Vagina (tissue), 2 donors: ENCODE measurements at places on chromosomes 7 and 10. TPM values are rescaled to one million over a fixed set of nuclear protein-coding genes. Genes with fewer than 3 reads are reported as not detected.

- DNase-seq, result no peak
Measured at GRCh38 chr10:110572862-110573261, 5.4 kb downstream of the SMC3 start.

GRCh38 chr7:125636320-125636962 lies 706.8 kb upstream of the POT1 start:
- no peak for DNase-seq

- DNase-seq, result no peak
Measured at GRCh38 chr7:32053204-32053603, 17.0 kb downstream of the PDE1C start.

The JCAD gene
- 40.3 TPM for total RNA-seq

The GBF1 gene
- total RNA-seq, result 48.9 TPM

The EGR2 gene
- 3.2 TPM for total RNA-seq

DNA sequence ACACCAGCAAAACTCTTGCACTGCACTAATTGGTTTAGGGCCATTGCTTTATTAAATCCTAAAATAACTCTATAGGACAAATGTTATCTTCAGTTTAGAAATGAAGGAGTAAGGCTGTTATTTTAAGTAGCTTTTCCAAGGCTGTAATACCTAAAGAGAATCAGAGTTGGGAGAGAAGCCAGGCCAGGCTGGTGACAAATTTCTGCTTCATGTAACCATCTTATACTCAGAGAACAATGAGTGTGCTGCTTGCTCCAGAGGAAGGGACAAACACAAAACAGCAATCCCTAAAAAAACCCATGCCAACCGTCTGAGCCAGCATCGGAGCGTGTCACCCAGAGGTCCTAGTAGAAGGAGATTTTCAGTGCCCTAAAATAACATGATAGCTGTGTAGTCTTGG lies 49.7 kb upstream of the TARP start:
- DNase-seq, result no peak

- no peak for DNase-seq
Measured at GRCh38 chr7:28533731-28534531, 121.6 kb downstream of the CREB5 start.

- no peak for DNase-seq
Measured at GRCh38 chr7:80439894-80440821, 71.7 kb downstream of the GNAT3 start.

GRCh38 chr10:101062232-101063049 lies 652 bp downstream of the KAZALD1 start:
- no peak for DNase-seq

DNA sequence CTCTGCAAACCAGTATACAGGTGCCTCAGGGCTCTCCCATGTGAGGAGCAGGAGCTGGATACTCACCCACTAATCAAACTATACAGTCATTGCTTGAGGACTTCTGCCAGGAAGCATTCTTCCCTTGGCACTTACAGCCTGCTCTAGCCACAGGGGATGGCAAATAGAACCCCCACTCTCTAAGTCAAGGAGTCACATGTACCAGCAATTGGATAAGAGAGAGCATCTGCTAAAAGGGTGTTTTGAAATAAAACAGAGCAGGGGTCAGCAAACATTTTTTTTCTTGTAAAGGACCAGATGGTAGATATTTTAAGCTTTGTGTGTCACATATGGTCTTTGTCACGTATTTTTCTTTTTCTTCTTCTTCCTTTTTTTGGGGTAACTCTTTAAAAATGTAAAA lies 865.2 kb upstream of the GHITM start:
- DNase-seq, result no peak

The MMP21 gene
- not detected for total RNA-seq

The SLC18A3 gene
- total RNA-seq, result 0.49 TPM

The PCLO gene
- 10.8 TPM for total RNA-seq

DNA sequence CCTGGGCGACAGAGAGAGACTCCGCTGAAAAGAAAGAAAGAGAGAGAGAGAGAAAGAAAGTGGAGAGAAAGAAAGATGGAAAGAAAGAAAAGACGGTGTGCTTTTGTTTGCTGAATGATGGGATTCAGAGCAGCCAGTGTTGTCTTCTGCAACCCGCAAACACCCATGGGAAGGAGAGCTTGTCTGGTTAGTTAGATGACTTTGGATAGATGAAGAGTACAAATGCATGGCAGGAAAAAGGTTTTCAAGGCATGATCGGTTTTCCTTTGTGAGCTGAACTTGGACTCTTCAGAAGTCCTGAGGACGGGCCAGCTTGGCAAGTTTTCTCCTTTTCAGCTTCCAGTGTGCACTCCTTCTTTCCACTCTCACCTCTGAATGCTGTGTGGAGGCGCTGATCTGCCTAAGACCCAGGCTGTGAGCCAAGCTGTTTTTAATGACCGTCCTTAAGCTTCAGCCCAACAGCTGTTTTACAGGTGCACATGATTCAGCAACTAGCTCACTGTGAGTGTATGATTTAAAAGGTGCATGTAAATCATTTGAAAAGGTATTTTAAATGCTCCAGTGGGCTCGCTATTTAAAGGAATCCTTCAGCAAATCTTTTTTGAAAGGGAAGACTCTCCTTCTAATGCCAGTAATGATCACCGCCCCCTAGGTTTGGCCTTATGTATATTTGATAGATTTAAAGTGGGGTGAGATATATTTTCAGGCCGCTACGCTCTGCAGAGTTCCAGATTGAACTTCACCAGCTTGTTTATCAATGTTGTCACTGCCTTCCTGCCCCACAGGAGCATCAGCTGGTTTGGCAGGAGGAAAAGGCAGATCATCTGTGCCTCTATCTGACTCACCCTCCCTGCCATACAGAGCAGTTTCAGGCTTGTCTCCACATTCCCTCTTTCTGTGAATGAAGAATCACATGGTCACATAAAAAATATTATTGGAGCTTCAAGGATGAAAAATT lies 115.0 kb downstream of the PLXDC2 start:
- DNase-seq, result no peak

- no peak for DNase-seq
Measured at GRCh38 chr10:70551971-70552422, 50.5 kb downstream of the PRF1 start.

The CAV1 gene
- total RNA-seq, result 162 TPM

DNA sequence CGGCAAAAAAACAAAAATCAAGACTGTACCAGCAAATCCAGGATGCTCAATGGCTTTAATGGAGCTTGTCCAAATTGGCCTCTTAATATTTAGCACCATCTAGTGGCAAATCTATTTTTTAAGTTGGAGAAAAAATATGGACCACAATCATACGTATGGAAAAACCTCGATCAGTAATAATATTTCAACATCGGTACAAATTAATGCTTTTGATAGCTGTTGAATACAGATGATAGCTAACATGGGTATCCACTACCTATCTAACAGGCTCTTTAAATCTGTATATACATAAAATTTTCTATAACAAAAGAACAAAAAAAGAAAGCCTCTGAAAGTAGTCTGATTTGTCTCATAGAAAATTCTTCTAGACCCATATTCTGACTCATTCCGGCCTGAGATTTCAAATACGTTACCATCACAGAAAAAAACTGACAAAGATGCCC lies 29.2 kb downstream of the COA1 start:
- no peak for DNase-seq

GRCh38 chr10:131934769-131935168 lies 34.0 kb downstream of the PPP2R2D start:
- no peak for DNase-seq

DNA sequence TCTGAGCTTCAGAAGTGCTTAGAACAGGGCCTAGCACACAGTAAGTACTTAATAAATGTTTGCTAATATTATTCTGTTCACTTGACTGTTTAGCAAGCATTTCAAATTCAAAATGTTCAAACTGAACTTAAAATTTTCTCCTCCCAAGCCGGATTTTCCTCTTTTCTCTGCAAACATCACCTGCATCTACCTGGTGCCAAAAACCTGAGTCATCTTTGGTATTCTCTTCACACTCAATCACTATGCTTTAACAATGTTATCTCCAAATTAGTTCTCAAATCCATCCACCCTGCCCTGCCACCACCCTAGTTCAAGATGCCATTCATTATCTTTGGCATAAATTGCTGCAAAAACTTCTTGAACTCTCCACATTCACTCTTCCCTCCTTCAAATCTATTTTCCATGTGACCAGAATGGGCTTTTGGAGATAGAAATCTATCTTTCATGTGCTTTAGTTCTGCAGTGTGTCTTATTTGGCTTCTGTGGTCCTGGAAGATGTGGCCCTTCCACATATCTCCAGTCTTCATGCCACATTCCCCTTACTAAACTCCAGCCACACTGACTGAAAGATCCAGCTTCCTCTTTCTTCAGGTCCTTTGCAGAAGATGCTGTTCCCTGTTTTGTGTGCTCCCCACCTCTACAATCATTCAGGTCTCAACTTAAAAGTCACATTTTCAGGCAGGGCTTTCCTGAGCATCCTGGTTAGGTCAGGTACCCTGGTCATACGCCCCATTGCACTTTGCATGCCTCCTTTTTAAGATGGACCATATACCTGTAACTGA lies 2.0 kb downstream of the GGCT start:
- no peak for DNase-seq

The UNCX gene
- not detected for total RNA-seq

The ASZ1 gene
- not detected for total RNA-seq

DNA sequence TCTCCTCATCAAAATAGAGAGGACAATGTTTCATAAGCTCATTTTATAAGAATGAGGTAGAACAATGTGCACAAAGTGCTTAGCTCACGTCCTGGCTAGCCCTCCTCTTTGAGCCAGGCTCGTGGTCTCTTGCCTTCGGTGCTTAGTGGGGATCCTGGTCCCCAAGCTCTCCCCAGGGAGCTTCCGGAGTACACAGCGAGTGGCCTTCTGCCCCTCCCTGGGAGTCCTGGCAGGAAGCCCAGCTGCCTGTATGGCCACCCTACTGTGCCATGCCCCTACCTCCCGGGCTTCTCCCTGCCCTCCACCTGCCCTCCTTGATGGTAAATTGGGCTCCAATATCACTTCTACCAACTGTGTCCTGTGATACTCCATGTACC lies 868 bp downstream of the MYO1G start:
- no peak for DNase-seq

DNA sequence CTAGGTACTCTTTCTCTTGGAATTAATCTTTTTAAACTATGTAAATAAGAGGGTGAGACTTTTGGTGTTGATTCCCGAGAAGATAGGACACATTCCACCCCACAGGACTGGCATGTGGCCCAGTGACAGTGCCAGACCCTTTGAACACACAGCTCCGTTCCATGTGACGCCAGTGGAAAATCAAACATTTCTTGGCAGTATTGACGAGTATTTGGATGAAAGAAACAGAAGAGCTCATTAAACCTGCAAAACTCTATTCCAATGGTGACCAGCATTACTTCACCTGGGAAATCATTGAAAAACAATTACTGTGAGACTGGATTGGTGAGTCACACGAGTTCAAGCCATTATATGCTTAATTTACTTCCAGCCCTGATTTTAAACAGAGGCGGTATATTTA lies 25.8 kb downstream of the AKR1E2 start:
- no peak for DNase-seq

DNA sequence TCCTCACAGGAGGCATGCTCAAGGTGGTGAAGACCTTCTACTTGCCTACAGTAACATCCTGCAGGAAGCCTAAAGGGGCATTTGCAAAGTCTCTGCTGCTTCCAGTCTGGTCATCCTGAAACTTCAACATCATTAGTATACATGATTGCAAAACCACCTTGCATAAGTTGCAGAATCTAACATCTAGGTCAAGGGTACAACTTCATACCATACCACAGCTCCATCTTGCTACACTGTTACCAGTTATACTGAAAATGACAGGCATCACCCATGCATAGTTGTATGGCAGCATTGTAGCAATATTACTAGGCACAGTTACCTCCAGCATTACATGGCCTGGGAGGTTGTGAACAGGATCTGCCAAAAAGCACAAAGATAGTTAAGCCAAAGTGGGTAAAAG lies 13.7 kb upstream of the MACROH2A2 start:
- no peak for DNase-seq

DNA sequence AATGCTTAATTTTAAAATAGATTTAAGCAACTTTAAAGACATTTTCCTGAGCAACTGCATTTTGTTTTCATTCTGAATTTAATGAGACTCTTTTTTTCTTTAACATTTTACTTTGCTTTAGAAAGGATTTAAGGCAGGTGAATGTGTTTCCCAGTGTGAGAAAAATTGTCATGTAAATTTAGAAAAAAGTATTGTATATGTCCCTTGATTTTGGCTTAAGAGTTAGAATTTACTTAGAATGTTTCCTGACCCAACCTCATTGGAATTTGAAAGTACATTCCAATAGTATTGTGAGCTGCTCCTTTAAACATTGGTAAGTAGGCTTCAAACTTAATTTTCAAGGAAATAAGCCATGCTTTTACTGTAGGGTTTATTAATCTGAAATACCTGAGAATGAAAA lies 110.2 kb downstream of the PTEN start:
- DNase-seq, result no peak

DNA sequence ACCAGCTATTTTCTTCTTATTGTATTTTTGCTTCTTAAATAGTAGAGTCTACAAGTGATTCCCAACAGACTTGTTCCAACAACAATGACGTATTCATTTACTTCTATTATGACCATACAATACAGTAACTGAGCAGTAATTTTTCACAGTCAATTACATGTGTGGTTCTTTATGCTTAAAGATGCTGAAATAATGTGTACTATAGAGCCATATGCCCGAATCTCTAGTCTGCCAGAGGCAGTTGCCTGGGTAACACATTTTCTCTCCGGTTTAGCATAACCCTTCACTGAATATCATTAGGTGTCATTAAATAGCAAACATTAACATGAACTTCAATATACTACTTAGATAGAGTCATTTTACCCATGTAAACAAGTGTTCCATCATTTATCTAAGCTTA lies 75.0 kb downstream of the SLC25A13 start:
- DNase-seq, result no peak

The ZP3 gene
- 2.7 TPM for total RNA-seq

The VPS41 gene
- total RNA-seq, result 46.7 TPM

DNA sequence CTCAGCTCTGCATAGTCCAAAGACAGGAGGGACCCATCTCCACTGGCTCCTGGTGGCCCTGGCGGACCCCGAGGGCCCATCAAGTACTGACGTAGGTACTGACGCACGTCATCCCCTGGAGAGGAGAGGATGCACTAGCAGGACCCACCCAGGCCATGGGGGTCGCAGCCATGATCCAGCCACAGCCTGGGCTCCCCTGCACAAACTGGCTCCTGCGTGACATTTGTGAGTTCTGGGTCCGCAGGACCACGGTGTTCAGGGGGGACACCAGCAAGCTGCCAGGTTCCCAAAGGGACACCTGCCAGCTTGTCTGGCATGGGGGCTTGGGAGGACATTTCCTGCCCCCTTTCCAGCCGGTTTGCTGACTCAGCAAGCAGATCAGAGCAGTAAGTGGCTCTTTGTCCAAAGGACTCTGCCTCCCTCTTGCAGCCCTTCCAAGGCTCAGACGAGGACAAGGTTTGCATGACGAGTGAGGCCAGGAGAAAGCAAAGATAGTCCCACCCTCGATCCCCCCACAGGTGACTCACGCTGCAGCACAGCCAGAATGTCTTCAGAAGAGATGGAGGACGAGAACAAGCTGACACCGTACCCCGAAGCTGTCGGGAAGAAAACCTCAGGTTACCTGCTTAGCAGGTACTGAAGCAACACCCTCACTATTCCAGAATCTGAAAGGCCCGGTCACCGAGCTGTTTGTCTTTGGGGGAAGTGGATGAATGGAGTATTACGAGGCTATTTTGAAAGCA lies 49.0 kb downstream of the COL17A1 start:
- DNase-seq, result peak; percentile 72
